GM20000 (cell line): ENCODE measurements at places on chromosomes 2 and 18.

- DNase-seq, result no peak
These were observed 55.6 kb downstream of the FAM168B start for GRCh38 chr2:131037398-131038257.

- DNase-seq, result no peak
These were observed 51.1 kb upstream of the ZNF236 start for GRCh38 chr18:76771192-76771799.

- peak; percentile 21 for DNase-seq
These were observed 210.3 kb upstream of the RBMS1 start for GRCh38 chr2:160703648-160704585.

DNA sequence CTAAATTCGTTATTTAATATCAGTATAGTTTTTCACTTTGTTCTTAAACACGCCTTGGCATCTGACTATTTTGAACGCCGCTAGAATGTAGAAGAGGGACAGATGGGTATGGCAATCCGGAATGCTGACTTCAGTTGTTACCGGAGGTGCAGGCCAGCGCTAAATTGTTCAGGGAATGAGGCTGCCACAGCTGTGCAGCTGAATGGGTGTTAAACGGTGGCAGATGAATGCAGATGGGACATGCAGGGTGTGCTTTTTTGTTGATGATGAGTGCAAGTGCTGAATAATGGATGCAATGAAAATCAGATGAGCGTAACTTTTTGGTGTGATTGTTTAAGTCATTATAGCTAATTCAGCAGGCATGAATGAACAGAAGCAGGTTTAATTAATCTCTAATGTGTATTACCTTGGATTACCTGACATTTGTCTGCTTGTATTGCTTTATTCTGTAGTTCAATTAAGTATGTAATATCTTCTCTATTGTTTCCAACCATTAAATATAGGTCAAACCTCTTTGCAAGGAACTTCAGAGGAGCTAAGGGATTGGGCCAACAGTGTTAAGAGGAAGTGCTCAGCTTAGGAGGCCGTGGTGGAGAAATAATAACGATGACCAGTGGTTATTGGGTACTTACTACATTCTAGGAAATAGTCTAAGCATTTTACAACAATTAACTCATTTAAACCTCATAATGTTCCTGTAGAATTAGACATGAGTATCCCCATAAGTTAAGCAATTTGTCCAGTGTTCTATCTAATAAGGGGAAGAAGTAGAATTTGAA, 11.9 kb upstream of the CREG2 start:
- no peak for DNase-seq

- DNase-seq, result no peak
These were observed 361.9 kb upstream of the MEX3C start for GRCh38 chr18:51559198-51559901.
